ENCODE measurements at places on chromosomes 1 and 21. TPM values are rescaled to one million over a fixed set of nuclear protein-coding genes. Genes with fewer than 3 reads are reported as not detected.

- no peak for DNase-seq
- H3K27me3 ChIP-seq = no peaks in the 10 kb centered on the region
- no peak overlapping the region for H3K27ac ChIP-seq
- no peaks in the 10 kb centered on the region for H3K36me3 ChIP-seq
- no peak overlapping the region for H3K4me3 ChIP-seq
Observed at GRCh38 chr1:84379917-84380180, 18.4 kb upstream of the DNASE2B start.

- H3K4me3 ChIP-seq = no peak overlapping the region
- no peaks in the 10 kb centered on the region for H3K36me3 ChIP-seq
- no peak for DNase-seq
- H3K4me1 ChIP-seq = peaks cover 8% of the 10 kb centered on the region
- H3K27ac ChIP-seq = no peak overlapping the region
- H3K27me3 ChIP-seq = peaks cover 4% of the 10 kb centered on the region
Observed at GRCh38 chr21:31409831-31410487, 65.9 kb upstream of the TIAM1 start.

The CFAP45 gene
- 2.3 TPM for total RNA-seq

The MNDA gene
- not detected for total RNA-seq

DNA sequence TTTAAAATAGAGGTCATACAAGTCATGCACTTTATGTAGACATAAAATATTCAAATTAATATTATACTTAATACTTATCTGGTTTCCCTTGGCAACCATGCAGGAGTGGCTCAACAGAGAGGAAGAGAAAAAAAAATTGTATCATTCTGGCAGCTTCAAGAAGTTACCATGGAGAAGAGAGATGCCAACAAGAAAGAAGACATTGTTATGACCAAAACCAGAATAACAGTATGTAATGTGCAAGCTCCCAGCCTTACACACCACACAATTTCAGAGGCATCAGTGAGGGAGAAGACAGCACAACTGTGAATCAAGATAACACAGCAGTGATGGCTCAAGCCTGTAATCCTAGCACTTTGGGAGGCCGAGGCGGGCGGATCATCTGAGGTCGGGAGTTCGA is 49.1 kb upstream of the RCOR3 start:
- peaks cover 2% of the 10 kb centered on the region for H3K27me3 ChIP-seq
- no peaks in the 10 kb centered on the region for H3K36me3 ChIP-seq
- no peak for DNase-seq
- no peak overlapping the region for H3K27ac ChIP-seq
- no peak overlapping the region for H3K4me3 ChIP-seq

The PAPPA2 gene
- not detected for total RNA-seq

- H3K27me3 ChIP-seq = no peaks in the 10 kb centered on the region
- H3K27ac ChIP-seq = no peak overlapping the region
- H3K36me3 ChIP-seq = no peaks in the 10 kb centered on the region
Observed at GRCh38 chr1:118421868-118422350, 236.9 kb upstream of the SPAG17 start.

DNA sequence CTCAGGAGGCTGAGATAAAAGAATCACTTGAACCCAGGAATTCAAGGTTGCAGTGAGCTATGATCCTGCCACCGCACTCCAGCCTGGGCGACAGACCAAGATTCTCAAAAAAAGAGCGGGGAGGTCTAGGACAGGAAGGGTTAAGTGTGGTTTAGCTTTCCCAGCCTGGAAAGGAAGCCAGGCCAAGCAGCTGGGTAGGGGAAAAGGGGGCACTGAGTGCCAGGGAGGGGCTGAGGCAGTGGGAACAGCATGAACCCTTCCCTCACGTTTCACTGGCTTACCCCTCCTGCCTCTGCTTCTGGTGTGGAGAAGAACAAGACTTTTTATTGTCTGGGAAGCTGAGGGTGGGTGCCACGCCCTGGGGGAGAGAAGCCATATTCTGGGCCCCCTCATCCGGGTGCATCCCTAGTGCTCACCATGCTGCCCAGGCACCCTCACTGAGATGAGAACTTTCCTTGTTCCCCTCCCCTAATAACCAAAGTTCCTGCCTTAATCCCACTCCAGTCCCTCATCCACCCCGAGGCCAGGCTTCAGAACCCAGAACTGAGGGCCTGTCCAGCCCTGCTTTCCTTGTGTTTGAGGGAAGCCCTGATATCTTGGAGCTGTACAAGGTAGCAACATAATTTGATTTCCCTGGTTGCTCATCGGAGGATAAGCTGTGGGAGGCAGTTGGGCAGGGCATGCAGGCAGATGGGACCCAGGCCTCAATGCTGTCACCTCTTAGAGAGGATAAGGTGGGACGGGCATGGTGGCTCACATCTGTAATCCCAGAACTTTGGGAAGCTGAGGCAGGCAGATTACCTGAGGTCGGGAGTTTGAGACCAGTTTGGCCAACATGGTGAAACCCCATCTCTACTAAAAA is 2.0 kb upstream of the LMNA start:
- DNase-seq = no peak
- peaks cover 15% of the 10 kb centered on the region for H3K36me3 ChIP-seq
- no peak overlapping the region for H3K4me3 ChIP-seq
- peaks cover 1% of the 10 kb centered on the region for H3K27me3 ChIP-seq

DNA sequence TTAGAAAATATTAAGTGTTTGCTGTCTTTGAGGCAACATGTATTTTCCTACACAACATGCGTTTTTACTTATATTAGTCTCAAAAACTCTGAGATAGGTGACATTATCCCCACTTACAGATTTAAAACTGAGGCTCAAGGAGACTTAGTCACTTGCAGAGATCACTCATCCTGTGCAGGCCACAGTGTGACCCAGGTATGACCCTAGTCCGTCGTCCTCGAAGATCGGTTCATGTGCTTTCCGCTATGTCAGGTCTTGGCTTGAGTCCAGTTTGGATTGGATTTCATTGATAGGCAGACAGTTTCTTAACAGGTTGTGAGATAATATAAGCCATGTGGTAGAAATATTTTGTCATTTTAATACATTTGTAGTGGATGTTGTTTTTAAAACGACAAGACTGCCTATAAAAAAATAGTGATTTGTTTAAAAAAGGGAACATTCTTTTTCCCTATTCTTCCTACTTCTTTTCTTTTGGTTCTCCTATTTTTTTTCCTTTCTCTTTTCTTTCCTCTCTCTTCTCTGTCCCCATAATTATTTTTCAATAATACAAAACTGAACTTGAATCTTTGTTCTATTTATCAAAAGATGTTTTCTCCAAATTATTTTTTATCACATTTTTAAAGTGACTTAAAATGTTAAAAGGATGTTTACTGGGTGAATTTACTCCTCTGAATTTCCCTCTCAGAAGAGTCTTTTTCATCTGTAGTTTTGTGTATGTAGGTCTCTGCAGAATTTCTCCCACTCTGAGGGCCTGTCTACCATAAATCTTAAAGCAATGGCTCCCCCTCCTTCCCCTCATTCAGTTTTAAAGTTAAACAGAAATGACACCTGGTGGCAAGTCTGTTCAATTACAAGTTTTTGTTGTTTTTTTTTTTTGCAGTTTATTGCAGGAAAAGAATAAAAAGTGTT is 81.8 kb downstream of the PHTF1 start:
- no peak overlapping the region for H3K27ac ChIP-seq
- no peak overlapping the region for H3K4me3 ChIP-seq
- H3K36me3 ChIP-seq = no peaks in the 10 kb centered on the region
- peaks cover 2% of the 10 kb centered on the region for H3K27me3 ChIP-seq
- H3K4me1 ChIP-seq = peaks cover 15% of the 10 kb centered on the region
- no peak for DNase-seq

- peaks cover 32% of the 10 kb centered on the region for H3K27me3 ChIP-seq
- peaks cover 12% of the 10 kb centered on the region for H3K36me3 ChIP-seq
- peaks cover 29% of the 10 kb centered on the region for H3K4me1 ChIP-seq
- DNase-seq = no peak
Observed at GRCh38 chr1:231423648-231424047, 1.6 kb upstream of the EGLN1 start.

DNA sequence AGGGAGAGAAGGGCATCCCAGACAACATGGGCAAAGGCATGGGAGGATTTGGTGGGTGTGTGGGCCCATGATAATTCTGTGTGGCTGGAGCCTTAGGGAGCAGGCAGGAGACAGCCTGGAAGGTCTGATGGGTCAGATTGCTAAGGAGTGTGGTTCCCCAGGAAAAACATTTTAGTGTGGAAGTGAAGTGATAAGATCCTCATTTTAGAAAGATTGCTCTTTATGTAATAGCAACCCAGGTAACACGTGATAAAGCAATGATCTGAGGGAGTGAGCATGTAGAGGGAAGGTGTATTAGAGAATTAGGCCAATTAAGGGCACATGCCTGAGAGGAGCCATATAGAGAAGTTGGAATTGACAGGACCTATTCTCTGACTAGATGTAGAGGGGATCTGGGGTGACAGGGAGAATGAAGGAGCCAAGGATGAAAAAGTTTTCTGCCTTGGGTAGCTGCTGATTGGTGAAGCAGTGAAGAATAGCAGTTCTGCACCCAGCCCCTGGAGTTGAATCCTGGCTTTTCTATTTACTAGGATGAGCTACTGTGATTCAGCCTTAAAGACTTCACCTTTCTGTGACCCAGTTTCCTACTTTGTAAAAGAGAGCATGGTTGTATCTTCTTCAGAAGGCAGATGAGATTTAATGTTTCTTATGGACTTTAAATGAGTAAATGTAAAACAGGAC is 18.7 kb upstream of the SLAMF6 start:
- no peaks in the 10 kb centered on the region for H3K27me3 ChIP-seq
- no peak for DNase-seq
- H3K36me3 ChIP-seq = peaks cover 25% of the 10 kb centered on the region

DNA sequence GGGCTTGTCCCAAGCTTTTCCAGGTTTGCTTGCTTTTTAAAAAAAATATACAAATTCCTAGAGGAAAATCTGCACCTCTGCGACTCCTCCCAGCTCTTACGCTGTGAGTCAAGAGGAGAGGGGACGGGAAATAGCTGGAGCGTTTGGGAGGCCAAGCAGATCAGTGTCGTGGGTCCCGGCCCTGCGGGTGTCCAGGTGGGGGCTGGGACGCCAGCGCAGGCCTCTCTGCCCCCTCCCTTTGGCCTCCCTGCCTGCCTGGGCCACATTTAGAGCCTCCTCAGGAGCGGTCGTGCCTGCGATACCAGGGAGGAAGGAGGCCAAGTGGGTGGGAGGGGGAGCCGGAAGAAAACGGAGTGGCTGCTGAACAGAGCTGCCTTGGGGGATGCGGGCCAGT is 9.0 kb downstream of the WNT4 start:
- H3K27ac ChIP-seq = no peak overlapping the region
- H3K27me3 ChIP-seq = peaks cover 13% of the 10 kb centered on the region
- no peaks in the 10 kb centered on the region for H3K36me3 ChIP-seq
- H3K4me1 ChIP-seq = no peaks in the 10 kb centered on the region

DNA sequence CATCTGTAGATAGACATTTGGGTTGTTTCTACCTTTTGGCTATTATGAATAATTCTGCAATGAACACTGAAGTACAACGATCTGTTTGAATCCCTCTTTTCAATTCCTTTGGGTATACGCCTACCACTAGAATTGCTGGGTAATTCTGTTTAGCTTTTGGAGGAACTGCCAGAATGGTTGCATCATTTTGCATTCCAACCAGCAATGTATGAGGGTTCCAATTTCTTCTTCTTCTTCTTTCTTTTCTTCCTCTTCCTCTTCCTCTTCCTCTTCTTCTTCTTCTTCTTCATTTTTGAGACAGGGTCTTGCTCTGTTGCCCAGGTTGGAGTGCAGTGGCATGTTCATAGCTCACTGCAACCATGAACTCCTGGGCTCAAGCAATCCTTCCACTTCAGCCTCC is 13.8 kb upstream of the THEM5 start:
- no peak overlapping the region for H3K27ac ChIP-seq
- H3K4me1 ChIP-seq = peaks cover 5% of the 10 kb centered on the region
- no peak overlapping the region for H3K4me3 ChIP-seq

- H3K4me3 ChIP-seq = no peak overlapping the region
- no peak for DNase-seq
- H3K27me3 ChIP-seq = peaks cover 12% of the 10 kb centered on the region
- no peaks in the 10 kb centered on the region for H3K4me1 ChIP-seq
Observed at GRCh38 chr1:234295068-234295467, 78.2 kb upstream of the COA6 start.

The ASCL5 gene
- total RNA-seq = not detected

- no peak overlapping the region for H3K27ac ChIP-seq
- no peak for DNase-seq
- peaks cover 16% of the 10 kb centered on the region for H3K4me1 ChIP-seq
- no peak overlapping the region for H3K4me3 ChIP-seq
- H3K36me3 ChIP-seq = peaks cover 3% of the 10 kb centered on the region
Observed at GRCh38 chr1:212247179-212247721, 38.0 kb upstream of the PPP2R5A start.

GRCh38 chr1:10561497-10561896 is 86.7 kb downstream of the PEX14 start:
- H3K27ac ChIP-seq = no peak overlapping the region
- no peak for DNase-seq
- no peaks in the 10 kb centered on the region for H3K27me3 ChIP-seq
- H3K4me1 ChIP-seq = peaks cover 2% of the 10 kb centered on the region
- no peak overlapping the region for H3K4me3 ChIP-seq
- H3K36me3 ChIP-seq = peaks cover 6% of the 10 kb centered on the region

The TMEM269 gene
- total RNA-seq = 0.16 TPM

GRCh38 chr1:215970406-215970805 is 403.3 kb downstream of the KCTD3 start:
- H3K4me1 ChIP-seq = no peaks in the 10 kb centered on the region
- no peak overlapping the region for H3K27ac ChIP-seq
- H3K36me3 ChIP-seq = no peaks in the 10 kb centered on the region
- no peaks in the 10 kb centered on the region for H3K27me3 ChIP-seq
- H3K4me3 ChIP-seq = no peak overlapping the region

- no peaks in the 10 kb centered on the region for H3K36me3 ChIP-seq
- no peak overlapping the region for H3K4me3 ChIP-seq
- H3K4me1 ChIP-seq = no peaks in the 10 kb centered on the region
- H3K27ac ChIP-seq = no peak overlapping the region
- no peak for DNase-seq
- no peaks in the 10 kb centered on the region for H3K27me3 ChIP-seq
Observed at GRCh38 chr1:64595871-64596515, 126.1 kb downstream of the CACHD1 start.

DNA sequence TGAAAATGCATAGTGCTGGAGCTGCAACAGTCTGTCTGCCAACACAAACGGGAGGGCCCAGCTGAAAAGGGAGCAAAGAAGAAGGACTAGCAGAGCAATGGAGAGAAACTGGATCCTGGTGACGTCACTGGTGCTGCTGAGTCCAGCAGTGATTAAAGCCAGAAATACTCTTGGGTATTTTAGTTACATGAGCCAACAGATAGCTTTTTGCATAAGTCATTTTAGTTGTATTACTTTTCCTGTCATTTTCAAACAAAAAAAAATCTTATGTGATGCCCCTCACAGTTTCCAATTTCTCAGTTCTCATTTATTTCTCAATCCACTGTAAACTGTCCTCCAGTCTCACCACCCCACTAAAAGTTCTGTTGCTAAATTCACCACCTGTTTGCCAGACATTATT is 38.7 kb upstream of the NEK7 start:
- no peak for DNase-seq
- peaks cover 6% of the 10 kb centered on the region for H3K27me3 ChIP-seq
- H3K4me3 ChIP-seq = no peak overlapping the region
- H3K27ac ChIP-seq = no peak overlapping the region
- H3K4me1 ChIP-seq = no peaks in the 10 kb centered on the region
- no peaks in the 10 kb centered on the region for H3K36me3 ChIP-seq

Measured in activated T-helper 2 cell treated with anti-CD3 and anti-CD28 coated beads, Interferon-gamma antibody, Interleukin-2, Interleukin-4, amounts not matched to agents 10 μg/mL and 5 μg/mL and 100 μg/mL, durations not matched to agents 14 hours and 24 hours and 36 hours (primary cell).